ENCODE measurements at places on chromosomes 1 and 21.

DNA sequence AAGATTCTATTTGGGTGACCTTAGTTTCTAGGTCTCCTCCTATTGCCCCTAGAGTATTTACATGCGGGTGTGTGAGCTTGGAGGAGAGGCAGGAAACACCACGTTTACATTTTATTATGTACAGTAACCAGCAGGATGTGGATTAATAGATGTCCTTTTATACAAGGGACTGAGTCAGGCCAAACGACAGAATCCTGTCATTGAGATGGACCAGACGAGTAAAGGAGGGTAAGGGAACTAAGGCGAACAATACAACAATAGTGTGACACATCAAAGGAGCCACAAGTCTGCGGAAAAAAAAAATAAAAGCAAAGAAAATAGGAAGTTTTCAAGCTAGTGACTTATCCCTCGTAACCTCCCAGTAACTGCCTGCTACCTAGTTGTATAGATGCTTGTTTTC lies 151.1 kb downstream of the GABPA start:
- DNase-seq, result no peak

GRCh38 chr1:59125676-59126320 lies 171.1 kb upstream of the FGGY start:
- no peak for DNase-seq

- no peak for DNase-seq
These were observed 50.9 kb downstream of the EVA1C start for GRCh38 chr21:32463367-32463766.

GRCh38 chr1:90959352-90960206 lies 62.3 kb downstream of the ZNF644 start:
- no peak for DNase-seq

DNA sequence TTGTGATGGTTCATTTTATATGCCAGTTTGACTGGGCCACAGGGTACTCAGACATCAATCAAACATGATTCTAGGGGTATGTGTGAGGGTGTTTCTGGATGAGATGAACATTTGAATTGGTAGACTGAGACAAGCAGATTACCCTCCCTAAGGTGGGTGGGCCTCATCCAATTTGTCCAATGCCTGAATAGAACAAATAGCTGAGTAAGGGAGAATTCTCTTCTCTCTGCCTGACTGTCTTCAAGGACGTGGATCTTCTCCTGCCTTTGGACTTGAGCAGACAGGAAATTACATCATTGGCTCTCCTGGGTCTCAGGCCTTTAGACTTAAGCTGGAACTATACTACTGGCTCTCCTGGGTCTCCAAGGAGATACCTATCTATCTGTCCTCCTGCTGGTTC lies 64.4 kb downstream of the SUSD4 start:
- DNase-seq, result no peak

GRCh38 chr1:209076688-209077087 lies 506.8 kb upstream of the CAMK1G start:
- DNase-seq, result no peak

DNA sequence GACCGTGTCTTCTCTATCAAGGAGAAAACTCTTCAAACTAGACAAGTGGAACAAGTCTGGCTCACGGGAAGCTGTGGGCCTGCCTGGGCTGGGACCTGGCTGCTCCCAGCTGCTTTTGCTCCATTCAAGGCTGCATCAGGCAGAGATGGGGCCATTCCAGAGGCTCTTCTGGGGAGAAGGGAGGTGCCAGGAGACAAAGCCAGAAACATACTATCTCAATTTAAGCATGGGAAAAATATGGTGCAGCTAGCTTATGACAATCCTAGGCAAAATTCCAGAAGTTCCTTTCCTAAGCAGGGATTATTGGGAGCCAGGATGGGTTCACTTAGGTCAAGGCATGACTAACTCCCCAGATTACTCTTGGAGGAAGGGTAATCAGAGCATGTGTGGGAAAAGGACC lies 90.8 kb upstream of the SLC2A1 start:
- no peak for DNase-seq

Measured in Ammon's horn (tissue), 1 donor.